ENCODE measurements at places on chromosomes 6 and 20.

- ATAC-seq: no peak
Observed at GRCh38 chr20:26163890-26164289, 467.2 kb upstream of the ZNF337 start.

DNA sequence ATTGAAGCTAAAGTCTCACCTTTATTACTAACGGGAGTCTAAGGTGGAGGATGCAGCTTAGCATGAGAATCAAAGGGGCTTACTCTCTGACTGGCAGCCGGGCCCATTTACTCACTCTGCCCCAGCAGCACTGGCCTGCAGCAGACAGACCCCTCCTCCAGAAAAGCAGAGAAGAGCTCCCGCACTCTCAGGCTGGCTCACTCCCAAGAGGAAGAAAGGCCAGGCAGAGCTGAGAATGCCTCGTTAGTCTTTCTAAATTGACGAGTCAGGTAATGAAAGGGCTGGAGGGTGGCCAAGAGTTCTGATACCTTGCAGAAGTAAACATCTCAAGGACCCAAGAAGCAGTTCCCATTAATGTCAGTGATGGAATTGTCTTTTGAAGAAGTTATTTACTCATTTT, 44.5 kb upstream of the IL20RA start:
- ATAC-seq: no peak

DNA sequence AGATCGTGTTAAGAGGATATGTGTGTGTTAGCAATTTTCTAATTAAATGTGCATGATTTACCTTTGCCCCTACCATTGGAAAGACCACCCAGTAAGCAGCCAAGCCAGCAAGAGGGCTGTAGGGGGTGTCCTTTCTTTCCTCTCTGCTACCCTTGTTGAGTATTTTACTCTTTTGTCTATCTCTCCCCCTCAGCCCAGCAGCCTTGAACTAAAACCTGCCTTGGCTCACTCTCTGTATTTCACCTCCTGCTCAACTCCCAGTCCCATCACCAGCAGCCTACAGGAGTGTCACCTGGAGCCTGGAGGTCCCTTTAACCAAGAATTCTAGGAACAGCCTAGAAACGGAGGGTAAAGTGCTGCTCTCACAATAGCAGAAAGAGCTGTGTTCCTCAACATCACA, 81.0 kb downstream of the HIVEP2 start:
- no peak for ATAC-seq

- ATAC-seq: peak; percentile 82
Observed at GRCh38 chr6:73704260-73704659, 8.3 kb downstream of the CD109 start.

GRCh38 chr6:37298958-37299357, 41.0 kb upstream of the TMEM217 start:
- ATAC-seq: no peak

DNA sequence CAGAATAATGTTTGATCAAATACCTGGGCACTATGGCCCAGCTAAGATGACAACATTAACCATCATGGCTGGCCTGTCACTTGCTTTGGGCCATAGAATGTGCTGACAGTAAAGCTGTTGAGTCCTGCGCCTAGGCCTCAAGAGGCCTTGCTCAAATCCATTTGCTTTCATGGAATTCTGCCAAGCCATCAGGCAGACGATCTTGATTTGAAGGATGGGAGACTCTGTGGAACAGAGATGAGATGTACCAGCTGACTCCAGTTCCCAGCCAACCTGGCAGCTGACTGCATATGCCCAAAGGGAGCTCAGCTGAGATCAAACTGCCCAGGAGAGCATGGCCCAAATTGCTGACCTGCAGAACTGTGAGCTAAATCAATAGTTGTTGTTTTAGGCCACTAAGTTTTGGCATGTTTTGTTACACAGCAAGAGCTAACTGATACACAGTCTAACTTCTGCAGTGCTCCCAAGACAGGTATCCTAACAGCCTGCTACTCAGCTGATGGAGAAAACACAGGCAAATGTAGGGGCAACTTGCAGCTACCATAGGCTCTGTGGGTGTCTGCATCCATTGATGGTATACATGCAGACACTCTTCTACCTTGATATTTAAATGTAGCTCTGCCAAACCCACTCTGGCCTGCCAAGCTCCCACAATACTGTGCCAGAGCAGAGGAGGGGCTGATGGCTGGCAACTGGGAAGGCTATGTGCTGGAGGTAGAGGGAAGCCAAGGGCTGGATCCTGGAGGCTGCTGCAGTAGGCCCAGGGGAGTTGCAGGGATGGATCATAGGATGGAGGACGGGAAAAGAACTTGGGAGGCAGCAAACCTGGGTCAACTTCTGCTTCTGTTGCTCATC, 55.2 kb upstream of the RNF24 start:
- no peak for ATAC-seq

DNA sequence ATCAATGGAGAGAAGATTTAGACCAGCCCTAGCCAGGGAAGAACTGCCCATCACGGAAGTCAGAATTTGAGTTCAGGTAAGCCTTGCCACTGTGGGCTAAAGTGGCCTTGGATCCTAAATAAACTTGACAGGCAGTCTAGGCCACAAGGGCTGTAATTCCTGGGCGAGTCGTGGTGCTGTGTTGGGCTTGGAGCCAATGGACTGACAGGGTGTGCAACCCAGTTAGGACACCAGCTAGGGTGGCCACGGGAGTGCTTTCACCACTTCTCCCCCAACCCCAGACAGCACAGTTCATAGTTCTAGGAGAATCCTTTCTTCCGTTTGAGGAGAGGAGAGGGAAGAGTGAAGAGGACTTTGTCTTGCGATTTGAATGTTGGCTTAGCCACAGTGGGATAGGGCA, 422.4 kb downstream of the DOK5 start:
- ATAC-seq: no peak

GRCh38 chr6:109194880-109195279, 99.6 kb downstream of the CEP57L1 start:
- no peak for ATAC-seq

GRCh38 chr20:4299773-4300172, 284.4 kb upstream of the RNF24 start:
- ATAC-seq: no peak

DNA sequence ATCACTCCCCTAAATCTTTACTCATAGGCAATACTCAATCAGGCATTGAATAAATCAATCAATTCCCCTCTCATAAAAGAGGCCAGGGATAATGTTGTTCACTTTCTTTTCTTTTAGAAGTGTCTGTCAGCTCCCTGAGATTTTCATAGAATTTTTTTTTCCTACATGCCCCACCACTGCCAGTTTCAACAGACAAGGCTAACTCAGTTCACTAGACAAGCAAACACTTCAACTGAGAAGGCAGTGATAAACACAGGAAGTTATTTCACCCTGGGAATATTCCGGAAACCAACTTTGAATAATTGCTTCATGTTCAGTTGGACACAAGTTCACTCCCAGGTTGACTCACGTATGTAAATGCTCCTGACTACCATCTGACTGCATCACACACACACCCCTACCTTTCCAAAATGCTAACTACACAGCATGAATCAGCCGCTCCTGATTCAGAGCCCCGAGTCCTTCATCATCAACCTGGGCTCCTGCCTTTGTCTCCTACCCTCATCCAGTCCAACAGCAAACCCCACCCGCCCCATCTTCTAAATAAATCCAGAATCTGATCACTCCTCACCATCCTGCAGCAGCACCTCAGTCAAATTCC, 143.9 kb downstream of the BCAS1 start:
- ATAC-seq: peak; percentile 96

DNA sequence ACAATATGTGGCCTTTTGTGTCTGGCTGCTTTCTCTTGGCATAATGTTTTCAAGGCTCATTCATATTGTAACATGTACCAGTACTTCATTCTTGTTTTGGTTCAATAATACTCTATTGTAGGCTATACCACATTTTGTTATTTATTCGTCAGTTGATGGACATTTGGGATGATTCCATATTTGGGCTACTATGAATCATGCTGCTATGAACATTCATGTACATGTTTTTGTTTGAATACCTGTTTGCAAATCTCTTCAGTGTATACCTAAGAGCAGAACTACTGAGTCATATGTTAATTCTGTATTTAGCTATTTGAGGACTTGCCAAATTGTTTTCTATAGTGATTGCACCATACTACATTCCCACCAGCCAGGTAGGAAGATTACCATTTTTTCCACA, 259.9 kb downstream of the GMPR start:
- no peak for ATAC-seq

DNA sequence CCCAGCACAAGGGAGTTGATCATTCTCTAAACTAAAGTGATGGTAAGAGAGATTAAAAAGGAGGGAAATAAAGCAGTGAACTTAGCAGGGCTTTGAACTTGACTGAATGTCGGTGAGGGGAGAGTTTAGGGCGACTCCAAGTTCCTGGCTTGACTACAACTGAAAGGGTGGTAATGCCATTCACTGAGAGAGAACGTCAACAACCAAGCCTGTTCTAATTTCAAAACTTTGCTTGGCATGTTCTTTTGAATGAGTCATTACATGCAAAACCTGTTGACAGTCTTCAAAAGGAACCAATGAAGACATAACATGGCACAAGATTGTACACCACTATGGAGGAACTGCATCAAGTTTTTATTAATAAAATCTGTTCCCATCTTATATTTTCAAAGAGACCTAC, 10.3 kb upstream of the MYB start:
- no peak for ATAC-seq

- ATAC-seq: no peak
Observed at GRCh38 chr6:148530976-148531375, 188.3 kb downstream of the SASH1 start.

DNA sequence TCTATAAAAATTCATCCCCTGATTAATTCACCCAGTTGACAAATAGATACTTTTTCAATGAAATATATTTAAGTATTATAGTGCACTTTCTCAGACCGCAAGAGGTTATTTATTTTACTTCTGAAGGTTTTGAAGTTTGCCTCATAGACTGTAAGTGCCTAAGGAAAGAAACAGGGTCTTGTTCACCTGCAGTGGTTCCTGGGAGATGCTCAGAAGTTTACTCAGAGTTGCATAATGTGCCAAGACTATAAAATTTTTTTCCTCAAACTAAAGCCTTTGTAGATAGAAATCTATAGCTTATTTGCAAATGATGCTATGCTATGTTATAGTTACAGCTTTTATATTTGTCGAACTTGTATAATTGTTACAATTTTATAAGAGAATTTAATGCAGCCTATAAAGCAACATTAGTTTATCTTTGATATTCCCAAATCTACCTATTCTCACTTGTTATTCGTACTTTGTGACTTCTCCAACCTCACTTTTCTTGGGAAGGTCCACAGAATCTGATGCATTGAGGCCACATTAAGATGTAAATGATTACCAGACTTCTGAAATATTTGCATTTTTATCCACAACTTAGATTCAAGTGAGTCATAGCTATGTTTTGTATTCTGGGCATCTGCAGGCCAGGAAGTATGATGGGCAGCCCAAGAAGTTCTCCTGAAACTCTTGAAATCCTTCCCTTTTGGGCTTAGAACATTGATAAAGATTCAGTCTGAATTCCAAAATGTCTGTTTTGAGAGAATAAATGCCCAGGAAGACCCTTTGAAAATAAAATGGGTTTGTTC, 35.7 kb downstream of the KCNQ5 start:
- ATAC-seq: peak; percentile 98

DNA sequence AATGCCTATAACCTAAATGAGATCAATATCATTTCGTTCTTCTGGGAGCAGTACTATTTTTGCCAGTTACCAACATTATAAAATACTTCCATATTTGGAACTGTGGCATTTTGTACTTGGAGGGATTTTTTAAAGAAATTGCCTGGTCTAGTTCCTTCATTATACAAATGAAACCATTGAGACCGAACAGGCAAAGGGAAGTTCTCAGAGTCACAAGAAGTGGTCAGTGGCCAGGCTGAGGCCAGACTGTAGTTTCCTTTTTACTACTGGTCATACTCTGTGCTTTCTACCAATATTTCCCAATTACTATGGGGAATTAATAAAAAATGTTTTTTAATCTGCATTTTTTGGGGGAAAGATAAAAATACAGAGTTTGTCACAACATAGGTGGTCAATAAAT, 332.0 kb downstream of the NRN1 start:
- no peak for ATAC-seq

GRCh38 chr6:139369068-139369467, 5.4 kb downstream of the CITED2 start:
- ATAC-seq: no peak

- ATAC-seq: peak; percentile 96
Observed at GRCh38 chr6:72798196-72798595, 176.3 kb downstream of the KCNQ5 start.

DNA sequence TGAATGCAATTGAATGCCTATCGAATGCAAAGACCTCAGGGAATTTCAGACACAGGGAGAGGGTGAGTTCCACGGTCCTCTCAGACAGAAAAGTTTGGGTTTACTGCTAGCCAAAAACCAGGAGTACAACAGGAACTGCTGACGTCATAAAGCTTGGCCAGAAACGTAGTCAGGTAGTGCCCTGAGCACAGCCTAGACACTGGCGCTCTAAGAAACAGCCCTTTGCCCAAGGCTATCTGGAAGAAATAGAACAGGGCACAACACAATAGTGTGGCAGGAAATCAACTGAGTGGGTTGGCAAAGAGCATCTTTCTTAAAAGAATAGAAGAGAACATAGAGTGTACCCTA, 58.0 kb downstream of the GFOD1 start:
- no peak for ATAC-seq

DNA sequence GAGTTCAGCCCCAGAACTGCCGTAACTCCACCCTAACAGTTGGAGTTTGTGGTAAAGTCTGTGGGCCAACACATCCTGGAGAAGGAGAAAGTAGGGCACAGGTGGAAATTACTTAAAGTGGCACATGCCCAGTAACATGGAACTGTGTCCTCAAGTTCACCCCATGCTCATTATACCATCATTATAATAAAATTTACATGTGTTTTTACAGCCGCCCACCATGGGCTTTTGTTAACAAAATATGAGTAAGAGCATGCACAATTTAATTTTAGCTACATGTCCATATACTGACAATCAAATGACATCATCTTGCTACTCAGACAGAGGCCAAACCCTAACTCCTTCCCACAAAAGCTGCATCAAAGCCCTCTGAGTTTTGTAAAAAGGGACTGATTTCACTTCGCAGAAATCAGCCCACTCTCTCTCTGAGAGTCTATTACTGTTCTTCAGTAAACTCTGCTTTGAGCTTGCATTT, 17.3 kb upstream of the ELOVL4 start:
- ATAC-seq: peak; percentile 93

DNA sequence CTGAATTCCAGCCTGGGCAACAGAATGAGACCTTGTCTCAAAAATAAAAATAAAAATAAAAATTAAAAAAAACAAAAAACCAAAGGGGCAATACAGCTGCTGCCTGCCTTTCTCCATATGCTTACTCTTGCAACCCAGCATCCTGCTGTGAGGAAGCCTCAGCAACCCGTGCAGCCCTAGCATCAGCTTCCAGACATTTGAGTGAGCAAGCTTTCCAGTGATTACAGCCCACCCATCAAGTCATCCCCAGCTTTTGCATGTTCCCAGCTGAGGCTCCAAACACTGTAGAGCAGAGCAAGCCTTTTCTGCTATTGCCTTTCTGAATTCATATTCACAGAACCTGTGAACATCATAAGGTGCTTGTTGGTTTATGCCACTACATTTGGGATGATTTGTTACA, 93.8 kb downstream of the SASH1 start:
- ATAC-seq: no peak

GRCh38 chr6:165705941-165706340, 42.9 kb upstream of the PDE10A start:
- no peak for ATAC-seq
